ENCODE measurements at places on chromosomes 5 and 9.

DNA sequence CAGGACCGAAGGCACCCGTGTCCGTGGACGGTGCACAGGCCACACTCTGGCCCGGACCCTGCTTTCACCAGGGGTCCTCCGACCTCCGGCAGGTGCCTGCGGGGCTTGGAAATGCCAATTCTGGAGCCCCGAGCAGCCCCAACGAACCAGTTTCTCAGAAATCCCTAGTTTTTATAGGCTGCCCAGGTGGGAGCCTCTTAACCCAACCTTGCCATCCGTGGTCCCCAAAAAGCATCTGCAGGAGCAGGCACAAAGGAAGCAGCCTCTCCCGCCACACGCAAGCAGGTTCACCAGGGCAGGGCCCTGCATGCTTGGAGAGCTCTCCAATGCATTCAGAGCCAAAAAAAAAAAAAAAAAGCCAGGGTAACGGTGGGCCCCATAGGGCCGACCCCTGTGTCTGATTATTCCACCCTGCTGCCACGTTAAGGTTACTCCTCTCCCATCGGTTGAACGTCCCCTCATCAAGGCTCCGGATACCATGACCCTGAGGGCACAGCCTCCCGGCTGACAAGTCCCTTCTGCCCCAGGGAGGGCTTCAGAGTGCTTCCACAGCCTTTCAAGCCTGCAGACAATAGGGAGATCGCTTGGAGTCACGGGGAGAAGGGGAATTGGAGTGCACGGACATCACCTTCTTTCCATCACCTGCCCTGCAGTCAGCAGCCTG is 796 bp upstream of the TPRN start:
- no peak for DNase-seq

GRCh38 chr5:158116965-158117364 is 258.0 kb upstream of the CLINT1 start:
- DNase-seq: no peak

DNA sequence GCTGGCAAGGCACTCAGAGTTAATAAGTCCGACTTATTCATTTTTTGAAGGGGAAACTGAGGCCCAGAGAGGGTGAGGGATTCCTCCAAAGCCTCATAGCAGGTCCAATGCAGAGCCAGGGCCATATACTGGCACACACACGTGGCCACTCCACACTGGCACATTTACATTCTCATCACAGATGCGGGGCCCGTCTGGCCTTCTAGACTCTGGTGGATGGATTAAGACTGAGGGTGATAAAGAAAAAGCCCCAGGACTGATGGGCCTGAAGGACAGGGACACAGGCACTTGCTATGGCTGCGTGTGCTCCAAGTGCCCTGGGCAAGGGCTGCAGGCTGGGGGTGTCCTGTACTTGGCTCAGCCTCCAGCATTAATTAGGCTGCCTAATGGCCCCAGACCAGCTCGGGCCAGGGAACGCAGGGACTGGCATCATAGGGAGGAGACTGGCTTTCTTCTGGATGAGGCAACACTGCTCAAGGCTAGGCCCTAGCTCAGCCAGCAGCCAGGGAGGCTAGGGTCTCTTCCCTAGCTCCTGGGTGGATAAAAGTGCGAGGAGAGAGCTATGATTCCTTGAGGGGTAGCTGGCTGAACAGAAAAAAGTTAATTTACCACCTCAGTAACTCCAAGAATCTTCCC is 28.5 kb upstream of the CSF1R start:
- no peak for DNase-seq

DNA sequence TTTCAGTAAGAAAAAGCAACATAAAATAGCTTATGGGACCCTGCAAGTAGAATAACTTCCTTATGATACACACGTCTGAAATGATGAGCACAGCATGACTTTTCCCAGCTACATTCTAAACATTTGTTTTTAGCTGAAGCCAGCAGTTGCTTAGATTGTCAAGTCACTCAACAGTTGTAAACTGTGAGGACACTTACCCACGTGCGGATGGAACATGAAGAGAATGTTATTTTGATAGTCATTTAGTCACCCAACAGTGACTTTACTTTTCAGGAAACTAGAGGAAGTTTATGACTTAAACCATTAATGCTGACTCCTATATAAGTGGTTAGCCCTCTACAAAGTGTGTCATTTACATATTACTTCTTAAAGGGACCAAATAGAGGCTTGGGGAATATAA is 3.0 kb downstream of the HACD4 start:
- no peak for DNase-seq

DNA sequence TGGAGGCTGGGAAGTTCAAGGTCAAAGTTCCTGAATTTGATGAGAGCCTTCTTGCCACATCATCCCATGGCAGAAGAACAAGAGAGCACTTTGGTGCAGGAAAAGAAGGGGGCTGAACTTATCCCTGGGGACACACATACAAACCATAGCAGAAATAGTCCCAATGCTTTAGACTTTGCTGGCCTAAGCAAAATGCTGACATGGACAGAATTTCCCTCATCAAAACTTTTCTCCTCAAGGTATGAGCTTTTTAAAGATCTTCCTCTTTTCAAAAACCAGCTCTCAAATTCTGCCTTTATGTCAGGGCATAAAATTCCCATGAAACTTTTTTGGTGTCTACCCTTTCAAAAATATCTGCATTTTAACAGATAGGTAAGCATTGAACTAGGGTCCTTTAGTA is 341.8 kb upstream of the SMARCA2 start:
- no peak for DNase-seq

GRCh38 chr9:115103746-115104477 is 14.0 kb downstream of the TNC start:
- DNase-seq: no peak

DNA sequence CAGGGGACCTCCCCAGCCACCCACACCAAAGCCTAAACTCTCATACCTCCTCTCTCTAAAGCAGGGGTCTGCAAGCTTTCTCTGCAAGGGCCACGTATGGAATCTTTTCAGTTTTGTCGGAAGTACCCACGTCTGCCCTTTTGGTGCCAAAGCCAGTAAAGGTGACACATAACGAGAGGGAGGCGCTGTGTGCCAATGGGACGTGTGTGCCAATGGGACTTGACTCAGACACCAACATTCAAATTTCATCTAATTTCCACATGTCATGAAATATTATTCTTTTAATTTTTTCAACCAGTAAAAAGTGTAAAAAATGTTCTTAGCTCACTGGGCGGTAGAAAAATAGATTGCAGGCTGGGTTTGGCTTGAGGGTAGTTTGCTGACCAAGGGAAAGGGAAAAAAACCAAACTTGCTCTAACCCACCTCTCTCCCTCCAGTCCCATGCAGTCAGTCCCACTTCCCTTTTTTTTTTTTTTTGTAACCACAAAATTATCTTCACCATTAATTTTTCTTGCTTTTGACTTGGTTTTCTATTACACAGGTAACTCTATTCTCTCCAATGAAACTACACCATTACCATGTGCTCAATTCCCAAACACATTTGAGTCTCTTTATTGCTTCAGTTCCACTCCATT is 25.5 kb downstream of the OR2V1 start:
- no peak for DNase-seq

DNA sequence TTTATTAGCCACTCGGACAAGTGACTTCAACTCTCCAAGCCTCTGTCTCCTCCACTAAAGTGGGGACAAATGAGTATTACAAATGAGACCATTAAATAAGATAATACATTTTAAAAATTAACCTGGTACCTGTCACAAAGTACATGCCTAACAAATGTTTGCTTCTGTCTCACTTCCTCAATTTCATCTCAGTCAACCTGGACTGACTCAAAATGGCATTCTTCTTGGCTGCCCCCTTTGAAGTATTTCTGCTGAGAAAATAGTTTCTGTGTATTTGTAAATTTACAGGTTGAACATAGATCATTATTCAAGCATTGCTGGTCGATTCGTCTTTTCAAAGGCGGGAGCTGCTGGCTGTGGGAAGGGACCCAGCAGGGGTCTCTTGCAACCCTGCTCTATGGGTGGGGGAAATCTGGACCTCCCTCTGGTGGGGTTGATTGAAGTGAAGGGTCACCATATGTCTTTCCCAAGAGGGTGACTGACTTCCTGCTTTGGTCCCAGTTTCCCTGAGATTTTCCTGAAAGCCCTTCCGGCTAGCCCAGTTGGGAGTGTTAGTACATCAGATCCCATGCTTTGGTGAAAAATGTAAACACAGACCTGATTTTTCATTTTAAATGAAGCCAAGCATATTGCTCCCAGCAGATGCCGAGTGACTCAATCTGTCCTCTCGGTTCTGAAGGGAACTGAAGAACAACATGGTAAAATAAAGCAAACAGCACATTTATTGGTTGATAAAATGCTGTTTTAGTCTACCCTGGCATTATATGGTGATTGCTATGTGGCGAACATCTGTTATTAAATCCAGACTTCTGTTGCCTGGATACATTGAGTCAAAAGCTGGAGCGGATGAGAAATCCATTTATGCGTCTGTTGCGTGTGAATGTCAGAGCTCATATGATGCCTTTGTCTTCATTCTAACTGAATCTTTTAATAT is 73.0 kb downstream of the KCNIP1 start:
- DNase-seq: no peak

- no peak for DNase-seq
Measured at GRCh38 chr9:115978091-115978490, 175.5 kb upstream of the PAPPA start.

DNA sequence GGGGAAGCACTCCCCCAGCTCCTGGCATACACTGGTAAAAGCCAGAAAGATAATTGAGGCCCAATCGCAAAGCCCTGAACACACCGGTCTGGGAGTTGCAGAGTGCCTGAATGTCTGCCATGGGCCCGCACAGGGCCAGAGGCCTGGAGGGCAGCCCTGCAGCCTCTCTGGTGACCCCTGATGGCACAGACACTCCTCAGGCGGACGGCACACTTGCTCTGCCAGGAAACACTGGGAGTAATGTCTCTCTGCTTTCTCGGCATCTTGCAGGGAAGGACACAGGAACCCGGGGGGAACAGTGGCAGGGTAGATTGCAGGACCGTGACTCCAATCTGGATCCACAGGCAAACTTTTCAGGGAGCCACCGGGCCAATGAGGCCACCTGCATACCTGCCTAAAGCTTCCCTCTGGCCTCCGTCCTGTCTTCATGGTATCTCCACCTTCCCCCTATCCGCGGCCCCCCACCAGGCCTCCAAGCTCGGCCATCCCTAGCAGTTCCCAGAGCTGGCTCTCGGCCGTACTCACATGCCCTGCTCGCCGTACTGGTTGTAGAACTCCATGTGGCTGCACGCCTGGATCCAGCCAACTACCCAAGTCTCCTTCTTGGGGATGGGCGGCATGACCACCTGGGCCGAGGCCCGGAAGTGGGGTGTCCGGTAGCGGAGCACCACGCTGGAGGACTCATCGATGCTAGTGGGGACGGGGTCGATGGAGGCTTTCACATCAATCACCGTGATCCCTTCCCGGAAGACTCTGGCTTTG is 797 bp downstream of the FAM78A start:
- DNase-seq: no peak

DNA sequence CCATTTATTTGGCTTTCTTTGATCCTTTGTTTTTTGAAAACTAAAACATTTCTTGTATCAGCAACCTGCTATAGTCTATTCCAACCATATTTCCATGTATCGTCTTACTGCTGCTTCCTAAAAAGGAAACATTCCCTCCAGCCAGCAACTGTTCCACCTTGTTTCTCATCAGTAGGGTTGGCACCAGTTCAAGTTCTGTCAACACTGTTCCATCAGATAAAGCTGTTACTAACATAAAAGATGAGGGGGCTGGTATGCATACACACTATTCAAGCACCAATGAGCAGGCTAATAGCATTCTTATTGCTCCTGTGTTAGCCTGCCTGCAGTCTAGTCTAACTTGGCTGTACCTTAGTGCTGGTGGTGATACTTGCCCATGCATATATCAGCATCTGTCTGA is 178.3 kb downstream of the CWC27 start:
- DNase-seq: no peak

DNA sequence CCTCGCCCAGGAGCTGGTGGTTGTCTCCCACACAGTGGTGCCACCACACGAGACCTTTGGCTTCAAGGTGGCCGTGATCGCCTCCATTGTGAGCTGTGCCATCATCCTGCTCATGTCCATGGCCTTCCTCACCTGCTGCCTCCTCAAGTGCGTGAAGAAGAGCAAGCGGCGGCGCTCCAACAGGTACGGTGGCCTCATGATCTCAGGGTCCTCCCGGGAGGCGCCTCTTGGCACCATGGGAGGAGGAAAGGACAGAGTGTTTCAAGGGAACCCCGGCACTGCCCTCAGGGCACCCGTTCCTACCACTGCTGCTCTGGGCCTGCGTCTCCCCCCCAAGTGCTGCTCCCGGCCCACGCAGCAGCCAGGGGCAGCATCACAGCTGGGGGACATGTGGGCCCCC is 18.2 kb upstream of the CARD19 start:
- DNase-seq: no peak

GRCh38 chr5:107437986-107438510 is 232.7 kb downstream of the EFNA5 start:
- DNase-seq: no peak

- no peak for DNase-seq
Measured at GRCh38 chr5:10478436-10478835, 36.8 kb downstream of the ROPN1L start.

- DNase-seq: no peak
Measured at GRCh38 chr5:130874861-130875417, 290.1 kb downstream of the HINT1 start.

DNA sequence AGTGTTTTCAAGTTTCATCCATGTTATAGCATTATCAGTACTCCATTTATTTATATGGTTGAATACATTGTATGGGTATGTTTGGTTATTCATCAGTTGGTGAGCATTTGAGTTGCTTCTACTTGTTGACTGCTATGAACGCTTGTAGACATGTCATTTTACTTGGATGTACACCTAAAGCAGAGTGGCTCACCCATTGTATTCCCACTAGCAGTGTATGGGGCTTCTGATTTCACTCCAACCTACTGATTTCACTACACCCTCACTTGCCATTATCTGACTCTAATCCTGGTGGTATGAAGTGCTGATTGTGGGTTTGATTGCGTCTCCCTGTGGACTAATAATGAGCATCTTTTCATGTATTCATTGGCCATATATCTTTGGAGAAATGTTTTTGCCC is 9.5 kb downstream of the NPM1 start:
- no peak for DNase-seq

DNA sequence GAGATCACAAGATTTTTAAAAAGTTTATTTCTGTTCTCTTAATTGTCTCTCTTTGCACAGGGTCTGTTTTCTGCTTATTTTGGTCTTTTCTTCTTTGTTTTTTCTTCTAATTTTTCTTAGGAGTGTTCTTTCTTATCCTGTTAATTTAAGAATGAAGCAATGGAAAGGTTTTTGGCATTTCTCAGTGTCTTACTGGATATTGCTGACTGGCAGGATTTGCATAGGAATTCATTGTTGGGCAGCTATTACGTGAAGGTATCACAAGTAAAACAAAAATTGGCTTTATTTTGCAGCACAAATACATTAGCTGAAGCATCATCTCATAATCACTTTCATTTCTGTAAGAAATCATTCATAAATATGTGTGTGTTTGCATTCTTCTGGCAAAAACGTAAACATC is 566.9 kb upstream of the CDH6 start:
- no peak for DNase-seq

DNA sequence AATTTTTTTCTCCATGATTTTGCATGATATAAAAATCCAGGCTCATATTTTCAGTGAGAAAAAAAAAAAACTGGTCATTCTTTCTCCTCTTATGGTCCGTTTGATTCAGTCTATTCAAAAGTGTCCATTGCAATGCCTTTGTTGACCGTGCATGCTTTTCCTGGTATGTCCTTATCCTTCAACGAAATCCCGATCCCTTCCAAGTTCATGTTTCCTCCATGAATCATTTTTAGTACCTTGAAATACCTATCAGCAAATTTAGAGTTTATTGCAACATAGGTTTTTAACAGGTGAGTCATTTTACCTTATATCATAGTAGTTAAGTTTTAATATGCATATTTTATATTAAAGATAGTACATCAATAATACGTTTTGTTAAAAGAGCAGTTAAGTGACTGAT is 773.8 kb upstream of the CHD1 start:
- no peak for DNase-seq

- DNase-seq: no peak
Measured at GRCh38 chr5:57429513-57430120, 53.0 kb downstream of the ACTBL2 start.

All from stimulated activated CD8-positive, alpha-beta memory T cell treated with anti-CD3 and anti-CD28 coated beads, Interleukin-4, amount 100 ng/mL, for 1 hour (primary cell).